Activated naive CD8-positive, alpha-beta T cell treated with anti-CD3 and anti-CD28 coated beads for 36 hours (primary cell): ENCODE measurements at places on chromosomes 16 and 17.

GRCh38 chr16:71504901-71505300 lies 15.8 kb upstream of the ZNF19 start:
- DNase-seq: no peak

DNA sequence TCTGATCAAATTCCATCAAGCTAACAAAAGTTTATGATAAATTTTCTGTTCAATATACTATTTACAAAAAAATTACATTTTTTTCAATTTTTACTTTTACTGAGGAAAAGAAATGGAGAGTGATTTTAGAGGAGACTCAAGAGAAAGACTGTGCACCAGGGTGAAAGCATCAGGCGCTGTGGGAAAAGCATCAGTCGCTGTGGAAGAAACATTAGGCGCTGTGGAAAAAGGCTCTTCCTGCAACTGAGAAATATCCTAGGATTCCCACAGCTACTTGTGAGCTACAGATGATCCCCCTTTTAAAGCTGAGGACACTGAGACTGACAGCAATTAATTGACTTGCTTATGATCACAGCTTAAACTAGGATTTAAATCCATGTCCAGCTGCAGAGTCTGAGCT lies 4.9 kb downstream of the ANKFY1 start:
- no peak for DNase-seq

DNA sequence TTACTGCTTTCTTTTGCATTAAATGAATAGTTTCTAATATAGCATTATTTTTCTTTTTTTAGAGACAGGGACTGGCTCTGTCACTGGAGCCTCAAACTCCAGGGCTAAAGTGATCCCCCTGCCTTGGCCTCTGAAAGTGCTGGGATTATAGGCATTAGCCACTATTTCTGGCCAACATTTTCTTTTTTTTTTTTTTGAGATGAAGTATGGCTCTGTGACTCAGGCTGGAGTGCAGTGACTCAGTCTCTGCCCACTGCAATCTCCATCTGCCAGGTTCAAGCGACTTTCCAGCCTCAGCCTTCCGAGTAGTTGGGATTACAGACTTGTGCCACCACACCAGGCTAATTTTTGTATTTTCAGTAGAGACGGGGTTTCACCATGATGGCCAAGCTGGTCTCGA lies 2.0 kb upstream of the DUXB start:
- DNase-seq: no peak

- DNase-seq: no peak
Observed at GRCh38 chr16:67922740-67923139, 8.9 kb downstream of the CTRL start.

DNA sequence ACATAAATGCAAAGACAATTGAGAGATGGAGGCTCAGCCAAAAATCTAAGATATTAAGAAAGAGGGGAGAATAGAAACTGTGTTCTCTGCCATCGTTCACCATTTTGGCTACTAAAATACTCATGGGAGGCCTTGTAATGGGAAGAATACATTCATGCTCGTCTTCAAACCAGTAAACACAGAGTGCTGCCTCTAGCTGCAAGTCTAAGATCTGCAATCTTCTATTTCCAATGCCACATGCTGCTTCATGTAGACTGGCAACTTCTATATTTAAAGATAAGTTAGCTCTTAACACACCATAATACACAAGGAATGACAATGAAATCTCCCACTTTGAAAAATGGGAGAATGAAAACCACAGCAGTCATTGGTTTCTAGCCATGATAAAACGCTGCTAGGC lies 387.3 kb downstream of the HS3ST3B1 start:
- DNase-seq: no peak

GRCh38 chr16:20903899-20904506 lies 3.4 kb downstream of the LYRM1 start:
- no peak for DNase-seq

GRCh38 chr17:63514477-63514876 lies 8.7 kb upstream of the KCNH6 start:
- no peak for DNase-seq

GRCh38 chr17:63494300-63494928 lies 17.6 kb downstream of the ACE start:
- DNase-seq: no peak

DNA sequence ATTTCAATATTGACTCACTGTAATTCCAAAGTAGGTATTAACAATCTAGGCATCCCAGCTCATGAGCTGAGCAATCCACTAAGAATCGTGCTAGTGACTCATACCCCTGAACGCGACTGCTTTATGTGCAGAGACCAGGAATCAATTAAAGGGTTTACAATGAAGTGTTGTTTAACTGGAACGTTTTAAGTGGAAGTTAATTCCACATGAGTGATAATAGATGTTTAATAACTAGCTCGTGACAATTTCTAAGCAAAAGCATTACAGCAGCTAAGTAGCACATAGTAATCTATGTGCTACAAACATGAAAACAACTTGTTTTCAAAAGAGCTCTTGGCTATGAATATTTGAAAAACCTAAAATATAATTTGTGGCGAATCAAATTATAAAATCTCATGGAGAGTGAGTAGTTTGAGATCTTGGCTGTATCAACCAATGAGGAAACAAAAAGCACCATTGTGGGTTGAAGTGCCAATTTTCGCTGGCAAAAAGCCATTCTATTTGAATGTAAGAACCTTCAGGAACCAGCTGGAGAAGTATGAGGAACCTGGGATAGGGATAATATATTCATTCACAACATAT lies 9.4 kb downstream of the GJC1 start:
- DNase-seq: no peak

- DNase-seq: no peak
Observed at GRCh38 chr17:40722241-40722640, 18.7 kb upstream of the KRT24 start.

GRCh38 chr16:27109666-27110523 lies 43.2 kb downstream of the C16orf82 start:
- DNase-seq: peak; percentile 87
